Hematopoietic multipotent progenitor cell treated with erythropoietin and hydrocortisone succinate and interleukin-3 and kit ligand, for 6 days (in vitro differentiated cells): ENCODE measurements at places on chromosomes 4 and X.
A peak's percentile ranks its signal among the peaks of the same experiment; 100 is the strongest.

GRCh38 chrX:32842053-32842452, 369.3 kb downstream of the DMD start:
- DNase-seq, result no peak

DNA sequence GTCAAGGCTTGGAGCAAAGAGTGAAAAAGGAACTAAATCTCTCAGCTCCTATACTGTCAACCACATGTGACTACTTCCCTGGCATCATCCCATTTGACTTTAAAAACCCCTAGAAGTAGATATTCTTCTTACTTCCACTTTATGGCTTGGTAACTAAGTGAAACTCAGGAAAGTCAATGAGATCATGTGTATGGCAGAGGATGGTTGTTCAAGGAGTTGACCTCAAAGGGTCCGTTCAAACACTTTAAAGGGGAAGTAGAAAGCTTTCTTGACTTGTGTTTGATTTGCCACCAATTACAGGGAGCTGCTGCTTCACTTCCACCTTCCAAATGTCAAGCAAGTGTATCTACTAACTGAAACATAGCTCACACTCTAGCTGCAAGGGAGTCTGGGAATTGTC, 187.2 kb downstream of the RAB28 start:
- DNase-seq, result no peak

- no peak for DNase-seq
These were observed 204.5 kb downstream of the SLC7A11 start for GRCh38 chr4:138037696-138038095.

- DNase-seq, result no peak
These were observed 250.1 kb upstream of the NOCT start for GRCh38 chr4:138765442-138765841.

DNA sequence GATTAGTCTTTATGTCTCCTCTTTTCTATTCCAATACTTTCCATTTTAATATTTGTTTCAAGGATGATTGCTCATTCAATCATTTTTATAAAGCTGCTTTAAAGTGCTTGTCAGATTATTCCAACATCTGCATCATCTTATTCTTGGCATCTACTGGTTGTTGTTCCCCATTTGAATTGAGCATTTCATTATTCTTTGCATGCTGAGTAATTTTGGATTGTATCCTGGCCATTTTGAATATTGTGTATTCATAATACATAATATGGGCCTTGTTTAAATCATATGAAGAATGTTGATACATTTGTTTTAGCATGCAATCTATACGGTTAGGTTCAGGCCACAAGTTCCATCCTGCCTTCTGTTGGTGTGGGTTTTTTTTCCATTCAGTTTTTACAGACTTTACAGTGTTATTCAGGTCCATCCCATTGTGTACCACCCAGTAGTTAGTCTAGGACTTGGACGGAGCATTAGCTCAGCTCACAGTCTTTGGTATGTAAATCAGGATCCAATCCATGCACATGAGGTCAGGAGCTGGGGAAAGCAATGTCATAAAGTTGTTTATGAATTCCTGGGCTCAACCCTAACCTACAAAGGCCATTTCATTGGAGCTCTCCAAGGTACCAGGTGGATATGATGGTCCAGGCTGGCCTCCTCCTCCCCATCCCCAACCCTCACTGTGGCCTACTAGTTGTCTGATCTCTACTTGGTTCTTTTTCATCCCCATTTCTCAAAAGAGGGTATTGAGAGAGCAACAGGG, 20.3 kb downstream of the RGN start:
- DNase-seq, result no peak

DNA sequence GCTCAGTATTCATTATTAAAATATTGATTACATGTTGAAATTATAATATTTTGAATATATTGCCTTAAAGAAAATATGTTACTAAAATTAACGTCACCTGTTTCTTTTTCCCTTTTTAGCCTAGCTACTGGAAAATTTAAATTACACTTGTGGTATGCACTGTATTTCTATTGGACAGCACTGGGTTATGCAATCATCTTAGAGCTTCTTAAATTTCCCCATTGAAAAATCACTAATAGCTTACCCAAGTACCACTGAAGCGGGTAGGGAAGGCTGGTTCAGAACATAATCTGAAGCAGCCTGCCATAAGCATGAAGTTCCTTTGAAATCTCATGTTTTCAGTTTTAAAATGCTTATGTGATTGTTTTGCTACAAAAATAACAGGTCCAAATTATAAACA, 49.5 kb upstream of the TFDP3 start:
- DNase-seq, result no peak

DNA sequence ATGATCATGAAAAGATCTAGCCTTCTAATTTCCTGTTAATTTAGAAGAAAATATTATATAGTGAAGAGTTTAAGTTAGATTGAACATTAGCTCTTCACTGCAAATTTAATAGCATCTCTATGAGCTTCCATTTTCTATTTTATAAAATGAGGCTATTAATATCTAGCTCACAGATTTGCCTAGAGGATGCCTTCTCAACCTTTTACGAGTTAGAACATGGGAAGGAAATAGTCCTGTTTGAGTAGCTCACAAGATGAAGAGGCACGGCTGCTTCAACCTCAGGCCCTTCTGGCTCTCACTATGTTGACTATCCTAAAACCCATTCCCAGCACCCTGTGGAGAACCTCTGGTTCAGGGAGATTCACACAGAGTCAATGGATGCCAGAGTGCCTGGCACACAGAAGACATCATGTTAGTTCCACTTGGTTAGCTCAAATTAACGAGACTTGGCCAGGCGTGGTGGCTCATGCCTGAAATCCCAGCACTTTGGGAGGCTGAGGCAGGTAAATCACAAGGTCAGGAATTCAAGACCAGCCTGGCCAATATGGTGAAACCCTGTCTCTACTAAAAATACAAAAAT, 97.9 kb upstream of the GUCY1A1 start:
- no peak for DNase-seq

DNA sequence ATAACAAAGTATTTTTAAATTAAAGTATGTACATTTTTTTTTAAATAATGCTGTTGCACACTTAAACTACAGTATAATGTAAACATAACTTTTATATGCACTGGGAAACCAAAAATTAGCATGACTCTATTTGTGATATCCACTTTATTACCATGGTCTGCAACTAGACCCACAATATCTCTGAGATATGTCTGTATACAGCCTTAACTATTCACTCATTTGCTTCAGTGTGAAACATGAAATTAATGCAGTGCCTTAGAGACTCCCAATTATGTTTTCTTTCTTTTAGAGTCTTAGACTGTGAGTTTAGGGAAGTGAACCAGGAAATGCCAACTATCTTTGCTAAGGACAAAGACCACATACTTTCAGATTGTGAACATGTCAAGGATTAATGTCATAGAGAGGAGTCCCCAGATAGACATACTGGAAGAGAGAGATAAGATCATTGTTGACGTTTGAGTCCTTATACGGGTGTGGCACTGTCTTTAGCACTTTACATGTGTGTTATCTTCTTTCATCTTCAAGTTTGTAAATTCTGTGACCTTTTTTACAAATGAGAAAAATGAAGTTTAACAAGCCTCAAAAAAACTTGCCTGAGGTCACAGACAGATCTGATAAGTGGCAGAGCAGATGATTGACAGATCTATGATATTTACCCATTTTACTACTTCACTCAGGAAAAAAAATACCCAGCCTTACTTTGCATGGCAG, 23.2 kb downstream of the CXorf58 start:
- DNase-seq, result peak; percentile 41

DNA sequence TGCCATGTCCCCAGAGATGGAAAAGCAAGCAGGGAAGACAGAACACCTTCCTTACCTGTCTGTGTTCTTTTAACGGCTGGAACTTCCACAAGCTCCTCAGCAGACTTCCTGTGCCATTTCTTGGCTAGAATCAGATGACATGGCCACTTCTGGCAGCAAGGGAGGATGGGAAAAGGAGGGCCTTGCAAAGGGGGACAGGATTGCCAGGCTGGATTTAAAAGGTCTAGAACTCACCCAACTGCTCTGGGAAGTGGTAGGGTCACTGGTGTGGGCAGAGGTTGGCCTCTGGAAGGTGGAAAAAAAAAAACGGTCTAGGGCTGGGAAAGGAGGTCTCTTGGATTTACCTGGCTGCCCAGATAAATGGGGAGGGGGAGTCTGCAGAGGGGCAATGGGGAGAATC, 1.6 kb upstream of the USP11 start:
- no peak for DNase-seq

- peak; percentile 77 for DNase-seq
These were observed 22.5 kb downstream of the PDK3 start for GRCh38 chrX:24487571-24487970.

- no peak for DNase-seq
These were observed 898.9 kb upstream of the EPHA5 start for GRCh38 chr4:66569228-66569627.

- DNase-seq, result no peak
These were observed 121.1 kb upstream of the OTUD4 start for GRCh38 chr4:145301386-145302080.

GRCh38 chr4:70818921-70819320, 20.8 kb downstream of the GRSF1 start:
- no peak for DNase-seq

DNA sequence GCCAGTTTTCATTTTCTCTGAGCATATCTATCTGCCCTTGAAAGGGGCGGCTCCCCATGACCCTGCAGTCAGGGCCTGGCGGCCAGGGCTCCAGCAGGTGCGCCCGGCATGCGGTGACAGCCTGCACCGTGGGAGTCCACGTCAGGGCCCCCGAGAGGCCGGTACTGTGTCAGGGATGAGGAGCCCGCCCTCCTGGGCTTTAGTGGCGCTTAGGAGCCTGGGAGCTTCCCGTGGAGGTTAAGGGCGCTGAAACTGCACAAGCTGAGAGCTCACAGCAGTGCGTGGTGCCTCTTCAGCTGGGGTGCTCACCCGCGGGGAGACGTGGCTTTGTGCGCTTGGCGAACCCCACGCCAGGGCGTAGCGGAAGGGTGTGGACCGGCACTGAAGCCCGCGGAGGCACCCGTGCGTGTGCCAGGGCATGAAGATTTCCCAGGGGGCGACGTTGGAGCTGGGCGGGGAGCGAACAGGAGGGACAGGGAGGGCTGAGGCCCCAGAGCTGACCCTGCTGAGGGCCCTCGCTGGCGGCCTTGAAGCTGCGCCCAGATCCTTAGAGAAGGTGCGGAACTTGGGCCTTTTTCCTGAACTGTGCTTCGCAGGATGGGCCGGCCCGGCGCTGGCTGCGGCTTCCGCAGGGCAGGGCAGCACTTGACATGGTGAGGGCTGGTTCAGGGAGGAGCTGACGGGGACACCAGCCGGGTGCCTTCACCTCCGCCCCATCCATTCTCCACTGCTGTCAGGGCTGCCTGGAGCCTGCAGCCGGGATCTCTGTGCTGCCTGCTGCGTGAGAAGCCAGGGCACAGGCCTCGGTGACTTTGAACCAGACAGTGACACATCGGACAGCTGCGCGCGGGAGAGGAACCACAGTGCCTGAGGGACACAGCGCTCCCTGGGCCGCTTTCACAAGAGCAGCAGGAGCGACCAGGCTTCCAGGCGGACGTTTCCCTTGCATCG, 32.9 kb downstream of the HTT-AS start:
- DNase-seq, result peak; percentile 61

- no peak for DNase-seq
These were observed 10.0 kb downstream of the ETFDH start for GRCh38 chr4:158682066-158682465.

- no peak for DNase-seq
These were observed 13.6 kb upstream of the HELT start for GRCh38 chr4:185004562-185005218.

- DNase-seq, result no peak
These were observed 3.9 kb upstream of the SAT1 start for GRCh38 chrX:23779025-23779424.

DNA sequence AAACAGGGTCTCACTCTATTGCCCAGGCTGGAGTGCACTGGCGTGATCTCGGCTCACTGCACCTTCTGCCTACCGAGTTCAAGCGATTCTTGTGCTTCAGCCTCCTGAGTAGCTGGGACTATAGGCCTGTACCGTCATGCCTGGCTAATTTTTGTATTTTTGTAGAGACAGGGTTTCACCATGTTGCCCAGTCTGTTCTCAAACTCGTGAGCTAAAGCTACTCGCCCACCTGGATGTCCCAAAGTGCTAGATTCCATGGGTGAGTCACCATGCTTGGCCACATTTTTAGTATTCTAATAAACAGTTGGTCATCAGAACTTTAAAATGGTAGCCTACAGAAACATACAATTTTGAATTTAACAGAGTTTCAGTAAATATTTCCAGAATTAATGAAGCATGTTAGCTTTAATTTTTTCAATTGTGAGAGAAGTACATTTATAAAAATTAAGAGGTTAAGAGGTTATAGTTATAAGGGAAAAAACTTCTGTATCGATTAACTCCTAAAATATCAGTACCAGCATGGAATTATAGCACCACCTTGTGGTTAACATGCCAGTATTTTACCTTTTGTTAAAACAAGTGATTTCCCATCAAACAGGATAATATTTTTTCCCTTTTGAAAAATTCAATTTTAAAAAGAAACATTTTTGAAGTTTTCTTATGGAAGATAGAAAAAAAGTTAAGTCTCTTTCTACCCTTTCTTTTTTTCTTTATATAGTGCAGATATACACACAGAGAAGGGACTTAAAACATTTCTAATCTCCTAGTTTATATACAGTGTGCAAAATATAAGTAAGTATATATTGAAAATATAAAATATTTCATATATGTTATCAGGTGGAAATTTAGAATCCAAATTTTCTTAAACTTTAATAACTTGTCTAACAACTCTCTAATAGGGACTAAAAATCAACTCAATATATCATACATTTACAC, 35.4 kb downstream of the CEP44 start:
- DNase-seq, result peak; percentile 74

DNA sequence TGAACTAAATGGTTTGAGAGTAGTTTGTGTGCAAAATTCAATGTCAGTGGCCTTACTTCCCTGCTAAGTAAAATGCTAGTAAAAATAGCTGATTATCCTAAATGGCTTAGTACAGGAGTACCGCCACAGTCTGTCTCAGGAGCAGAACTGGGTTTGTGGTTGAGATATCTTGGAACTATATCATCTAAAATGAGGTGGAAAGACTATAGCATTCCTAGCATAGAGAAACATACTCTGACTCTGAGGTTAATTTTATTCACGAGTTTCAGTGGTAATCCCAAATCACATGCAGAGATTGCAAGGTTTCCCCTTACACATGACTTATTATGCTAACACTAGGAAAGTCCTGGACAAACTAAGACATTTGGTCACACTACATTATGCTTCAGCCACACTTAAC, 70.4 kb downstream of the OR13H1 start:
- DNase-seq, result no peak

DNA sequence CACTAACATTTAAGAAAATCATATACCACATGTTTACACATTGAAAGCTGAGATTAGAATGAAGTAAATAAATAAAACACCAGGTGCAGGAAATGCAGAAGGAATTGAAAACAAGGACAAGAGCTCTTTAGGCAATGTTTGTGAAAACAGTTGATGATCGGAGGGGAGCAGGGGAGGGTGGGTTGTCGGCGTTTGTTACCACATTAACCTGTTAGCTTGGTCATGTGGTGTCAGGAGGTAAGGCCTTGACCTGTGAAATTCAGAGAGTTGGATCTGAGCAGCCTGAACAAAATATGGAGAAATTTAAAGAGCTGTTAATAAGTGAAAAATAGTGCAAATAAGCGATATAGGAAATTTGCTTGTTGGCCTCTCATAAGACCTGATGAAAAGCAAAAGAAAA, 759.9 kb downstream of the PDHA2 start:
- no peak for DNase-seq

- no peak for DNase-seq
These were observed 15.3 kb downstream of the PLP1 start for GRCh38 chrX:103791826-103792485.
